T-cell (primary cell): ENCODE measurements at places on chromosomes 13 and 19.

DNA sequence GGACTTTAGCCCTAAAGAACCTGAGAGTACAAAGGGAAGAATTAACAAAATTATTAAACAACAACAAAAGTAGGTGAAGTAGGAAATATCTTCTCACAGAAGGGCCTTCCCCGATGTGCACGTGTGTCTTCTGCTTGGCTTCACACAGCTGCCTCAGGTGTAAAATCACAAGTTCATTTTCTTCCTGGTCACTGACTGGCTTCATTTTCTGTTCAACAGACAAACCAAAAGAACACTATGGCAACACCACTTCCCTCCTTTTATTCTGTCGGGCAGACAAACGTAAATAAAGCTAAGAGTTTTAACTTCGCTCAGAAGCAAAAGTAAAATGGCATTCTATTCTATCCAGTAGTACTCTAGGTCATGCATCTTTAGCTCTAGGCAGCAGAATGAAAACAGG, 140.9 kb downstream of the TBC1D4 start:
- DNase-seq, result no peak

DNA sequence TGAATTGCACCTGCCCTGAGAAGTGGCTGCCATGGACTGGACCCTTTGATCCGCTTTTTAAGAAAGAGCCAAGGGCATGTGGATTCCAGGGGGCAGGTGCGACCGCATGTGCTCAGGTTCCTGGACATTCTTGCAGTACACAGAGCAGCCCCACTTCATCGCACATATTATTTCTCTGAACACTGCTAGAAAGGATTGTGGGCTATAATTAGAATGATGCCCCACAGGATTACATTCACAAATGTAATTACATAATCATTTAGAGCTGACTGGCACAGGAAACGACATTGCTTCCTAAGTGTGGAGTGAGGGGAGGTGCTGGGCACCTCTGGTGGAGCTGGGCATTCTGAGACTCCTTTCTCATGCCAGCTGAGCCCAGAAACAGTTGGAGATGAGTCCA, 37.5 kb upstream of the VSTM2B start:
- no peak for DNase-seq

DNA sequence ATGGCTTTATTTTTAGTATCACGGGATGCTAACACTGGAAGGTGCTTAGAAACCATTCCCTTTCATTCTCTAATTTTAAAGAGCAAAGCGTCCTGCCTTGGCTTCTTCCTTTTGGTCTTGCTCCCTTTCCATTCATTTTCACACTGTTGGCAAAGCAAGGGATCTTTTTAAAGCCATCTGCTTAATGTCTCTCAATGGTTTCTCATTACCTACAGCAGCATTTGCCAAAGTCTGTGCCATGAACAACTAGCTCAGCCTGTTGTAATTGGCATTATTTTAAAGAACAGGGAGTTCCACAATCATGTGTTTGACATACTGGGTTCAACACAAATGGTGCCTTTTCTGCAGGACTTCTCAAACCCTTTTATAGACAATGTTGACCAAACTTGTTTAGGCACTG, 444.3 kb downstream of the GPC6 start:
- DNase-seq, result no peak

DNA sequence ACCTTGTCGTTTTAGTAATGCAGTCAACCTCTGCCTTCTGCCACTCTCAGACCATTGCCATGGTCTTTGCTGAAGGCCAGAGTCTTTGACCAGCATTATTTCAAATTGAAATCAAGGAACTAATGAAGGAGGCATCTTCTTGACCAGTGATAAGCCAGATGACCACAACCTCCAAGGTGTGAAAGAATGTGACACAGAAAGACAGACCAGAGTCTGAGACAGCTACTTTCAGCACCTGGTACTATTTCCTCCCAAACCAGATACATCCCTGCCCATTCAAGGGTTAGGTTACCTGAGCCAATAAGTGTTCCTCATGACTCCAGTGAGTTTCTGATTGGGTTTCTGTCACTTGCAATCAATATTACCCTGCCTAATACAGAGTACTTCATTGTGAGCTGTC, 20.3 kb upstream of the RNASEH2B start:
- DNase-seq, result no peak

- DNase-seq, result no peak
Measured at GRCh38 chr13:28347456-28348371, 147.2 kb downstream of the FLT1 start.

DNA sequence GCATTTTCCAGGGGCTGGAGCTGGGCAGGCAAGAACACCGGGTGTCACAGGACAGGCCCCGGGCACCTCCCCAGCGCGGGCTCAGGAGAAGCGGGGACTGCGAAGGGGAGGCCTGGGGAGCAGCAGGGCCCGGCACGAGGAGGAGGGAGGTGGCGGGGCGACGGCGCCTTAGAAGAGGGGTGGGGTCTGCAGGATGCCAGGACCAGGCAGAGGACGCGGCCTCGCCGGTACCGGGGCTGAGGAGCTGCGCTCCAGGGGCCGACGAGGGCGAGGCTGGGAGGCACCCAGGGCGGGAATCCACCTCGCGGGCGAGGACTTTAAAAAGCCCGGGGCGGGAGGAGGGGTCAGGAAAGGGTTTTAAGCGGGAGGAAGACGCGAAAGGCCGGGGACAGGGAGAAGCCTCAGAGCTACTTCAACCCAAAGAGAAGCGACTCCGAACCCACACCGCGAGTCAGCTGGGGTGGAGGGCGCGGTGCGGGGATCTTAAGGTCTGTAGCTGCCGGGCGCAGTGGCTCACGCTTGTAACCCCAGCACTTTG, 665 bp downstream of the ZNF347 start:
- DNase-seq, result peak; percentile 9

DNA sequence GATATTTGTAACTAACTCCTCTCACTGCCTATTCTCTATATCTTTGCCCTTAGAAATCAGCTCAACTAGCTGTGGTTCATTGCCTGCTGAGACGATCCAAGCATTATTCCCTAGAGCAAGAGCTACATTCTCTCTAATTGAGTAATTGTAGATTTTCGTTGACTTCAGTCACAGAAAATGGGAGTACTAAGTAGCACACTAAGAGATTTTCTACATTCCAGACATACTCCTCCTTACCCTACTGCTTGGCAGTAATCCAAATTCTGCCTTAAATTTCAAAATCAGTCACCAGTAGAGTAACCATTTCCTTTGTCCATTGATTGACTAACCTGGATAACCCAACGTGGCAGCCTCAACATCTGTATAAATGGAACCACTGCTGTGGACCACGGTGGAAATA, 1786.8 kb downstream of the SLITRK5 start:
- no peak for DNase-seq

DNA sequence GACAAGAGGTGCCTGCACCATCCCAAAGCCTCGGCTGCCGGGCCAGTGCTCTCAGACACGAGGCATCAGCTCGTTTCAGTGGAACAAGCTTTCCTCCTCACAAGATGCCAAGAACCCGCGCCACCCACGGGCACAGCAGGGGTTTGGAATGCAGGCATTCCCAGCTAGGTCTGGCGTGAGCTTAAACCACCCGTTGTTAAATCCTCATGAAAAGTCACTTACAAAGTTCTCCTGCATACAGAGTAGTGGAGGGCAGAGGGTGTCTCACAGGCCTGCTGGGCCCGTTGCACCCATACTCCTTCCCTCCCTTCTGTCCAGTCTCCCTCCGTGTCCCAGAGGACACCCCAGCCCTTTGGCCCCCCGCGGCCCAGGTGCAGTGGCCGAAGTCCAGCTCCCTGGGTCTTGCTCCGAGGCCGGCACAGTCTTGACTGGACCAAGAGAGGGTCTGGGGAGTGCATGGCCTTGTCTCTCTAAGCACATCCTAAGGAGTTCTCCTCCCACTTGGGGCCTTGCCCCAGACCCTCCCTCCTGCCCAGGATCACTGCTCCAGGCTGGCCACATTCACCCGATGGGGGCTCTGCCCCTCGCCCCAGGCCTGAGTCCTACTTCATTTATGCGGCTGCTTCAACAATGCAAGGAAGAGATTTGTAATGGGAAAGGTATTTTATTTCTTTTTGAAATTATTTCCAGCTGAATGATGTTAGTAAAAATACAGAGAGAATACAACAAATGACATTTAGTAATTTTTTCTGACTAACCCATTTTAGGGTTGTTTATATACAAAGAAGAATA, 35.2 kb upstream of the GRTP1 start:
- no peak for DNase-seq

- no peak for DNase-seq
Measured at GRCh38 chr19:46271481-46272197, 25.2 kb upstream of the HIF3A start.

- DNase-seq, result no peak
Measured at GRCh38 chr13:67075239-67075638, 154.9 kb downstream of the PCDH9 start.

DNA sequence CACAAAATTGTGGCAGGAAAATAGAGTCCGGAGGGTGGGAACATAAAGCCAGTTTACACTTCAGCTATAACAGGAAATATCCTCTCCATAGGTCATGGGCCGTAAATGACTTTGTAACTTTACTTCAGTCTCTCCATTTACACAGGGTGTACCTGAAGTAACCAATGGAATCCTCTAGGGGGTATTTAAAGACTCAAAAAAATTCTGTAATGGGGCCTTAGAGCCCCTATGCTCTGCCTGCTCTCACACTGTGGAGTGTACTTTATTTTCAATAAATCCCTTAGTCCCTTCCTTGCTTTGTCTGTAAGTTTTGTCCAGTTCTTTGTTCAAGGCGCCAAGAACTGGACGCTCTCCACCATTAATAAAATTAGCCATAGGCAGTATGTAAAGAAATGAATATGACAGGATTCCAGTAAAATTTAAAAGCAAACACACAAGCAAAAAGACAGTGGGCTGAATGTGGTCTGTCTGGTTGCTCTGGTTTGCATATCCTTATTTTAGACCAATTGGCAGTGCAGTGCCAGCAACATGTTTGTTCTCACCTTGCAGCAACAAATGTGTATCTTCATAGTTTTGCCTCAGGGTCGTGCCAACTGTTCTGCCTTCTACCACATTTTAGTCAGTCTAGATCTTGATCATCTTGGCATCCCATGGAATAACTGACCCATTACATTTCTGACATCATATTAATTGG, 801.5 kb upstream of the SPRY2 start:
- no peak for DNase-seq

GRCh38 chr19:4504297-4504701, 14.0 kb downstream of the PLIN4 start:
- DNase-seq, result no peak

DNA sequence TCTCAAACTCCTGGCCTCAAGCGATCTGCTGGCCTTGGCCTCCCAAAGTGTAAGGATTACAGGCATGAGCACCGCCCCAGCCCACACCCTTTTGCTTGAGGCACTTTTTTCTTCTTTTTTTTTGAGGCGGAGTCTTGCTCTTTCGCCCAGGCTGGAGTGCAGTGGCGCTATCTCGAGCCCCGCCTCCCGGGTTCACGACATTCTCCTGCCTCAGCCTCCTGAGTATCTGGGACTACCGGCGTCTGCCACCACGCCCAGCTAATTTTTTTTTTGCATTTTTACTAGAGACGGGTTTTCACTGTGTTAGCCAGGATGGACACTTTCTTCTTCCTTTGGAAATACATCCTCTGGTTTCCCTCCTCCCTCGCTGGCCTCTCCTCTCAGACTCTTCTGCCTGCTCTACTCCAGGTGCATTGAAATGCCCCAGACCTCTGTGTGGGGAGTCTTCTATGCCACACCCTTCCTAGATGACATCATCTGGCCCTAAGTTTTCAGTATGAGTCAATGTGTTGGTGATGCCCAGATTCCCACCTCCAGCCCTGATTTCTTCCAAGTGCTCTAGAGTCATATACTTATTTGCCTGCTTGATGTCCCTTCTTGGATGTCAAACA, 20.7 kb upstream of the TPT1 start:
- DNase-seq, result no peak

- no peak for DNase-seq
Measured at GRCh38 chr13:48621056-48621455, 32.7 kb upstream of the CYSLTR2 start.

DNA sequence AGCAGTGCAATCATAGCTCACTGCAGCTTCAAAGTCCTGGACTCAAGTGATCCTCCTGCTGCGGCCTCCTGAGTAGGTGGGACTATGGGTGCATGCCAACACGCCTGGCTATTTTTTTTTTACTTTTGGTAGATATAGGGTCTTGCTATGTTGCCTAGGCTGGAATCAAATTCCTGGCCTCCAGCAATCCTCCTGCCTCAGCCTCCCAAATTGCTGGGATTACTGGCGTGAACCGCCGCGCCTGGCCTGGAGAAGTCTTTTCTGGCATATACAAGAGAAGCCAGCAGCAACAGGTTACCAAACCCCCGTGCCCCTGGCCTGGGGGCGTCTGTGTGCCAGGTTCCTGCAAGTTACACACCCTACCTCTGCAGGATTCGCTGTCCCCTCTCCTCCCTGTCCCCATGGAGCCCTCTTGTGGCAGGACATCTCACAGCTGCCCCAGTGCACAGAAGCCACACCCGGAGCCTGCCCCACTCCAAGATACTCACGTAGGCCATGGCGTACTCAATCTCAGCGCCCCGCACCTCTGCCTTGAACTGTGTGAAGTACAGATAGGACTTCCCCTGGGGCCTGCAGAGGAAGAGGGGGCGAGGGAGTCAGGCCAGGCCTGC, 9.9 kb downstream of the MYDGF start:
- no peak for DNase-seq

DNA sequence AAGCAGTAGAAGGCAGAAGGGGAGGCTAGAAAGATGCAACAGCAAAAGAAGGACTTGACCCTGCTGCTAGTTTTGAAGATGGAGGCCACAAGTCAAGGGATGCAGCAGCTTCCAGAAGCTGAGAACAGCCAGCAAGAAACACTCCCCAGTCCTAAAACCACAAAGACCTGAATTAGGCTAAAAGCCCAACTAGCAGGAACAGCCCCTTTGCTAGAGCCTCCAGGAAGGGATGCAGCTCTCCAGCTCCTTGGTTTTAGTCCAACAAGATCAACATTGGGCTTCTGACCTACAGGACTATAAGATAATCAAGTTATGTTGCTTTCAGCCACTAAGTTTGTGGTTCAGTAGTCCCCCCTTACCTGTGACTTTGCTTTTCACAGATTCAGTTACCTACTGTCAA, 10.5 kb upstream of the LATS2 start:
- DNase-seq, result no peak

- no peak for DNase-seq
Measured at GRCh38 chr19:5903056-5903623, 450 bp downstream of the NDUFA11 start.

- no peak for DNase-seq
Measured at GRCh38 chr19:16206046-16206605, 8.4 kb downstream of the AP1M1 start.

- no peak for DNase-seq
Measured at GRCh38 chr19:18999016-18999758, 34.1 kb downstream of the SUGP2 start.

DNA sequence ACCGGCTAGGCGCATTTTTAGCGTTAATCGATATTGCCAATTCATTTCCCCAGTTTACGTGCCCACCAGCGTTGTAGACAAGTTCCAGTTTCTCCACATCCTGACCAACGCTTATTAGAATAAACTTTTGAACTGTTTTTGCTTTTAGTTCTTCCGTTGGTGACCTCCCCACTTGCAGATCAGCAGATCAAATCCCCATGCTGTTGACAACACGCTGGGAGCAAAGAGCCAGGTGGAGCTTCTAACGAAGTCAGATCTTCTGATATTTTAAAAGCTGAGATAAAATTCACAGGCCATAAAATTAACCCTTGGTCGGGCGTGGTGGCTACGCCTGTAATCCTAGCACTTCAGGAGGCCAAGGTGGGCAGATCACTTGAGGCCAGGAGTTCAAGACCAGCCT, 21.2 kb downstream of the RCN3 start:
- DNase-seq, result no peak
